ENCODE measurements at places on chromosomes 1 and 21. TPM values are rescaled to one million over a fixed set of nuclear protein-coding genes. Genes with fewer than 3 reads are reported as not detected.

TFF2 gene
- not detected for total RNA-seq

LDLRAP1 gene
- total RNA-seq = 35.1 TPM

PADI2 gene
- total RNA-seq = 20.0 TPM

RHD gene
- total RNA-seq = not detected

ZNF687 gene
- 22.5 TPM for total RNA-seq

KIF2C gene
- total RNA-seq = 0.93 TPM

CLCNKB gene
- 0.35 TPM for total RNA-seq

DNM3 gene
- 15.4 TPM for total RNA-seq

TINAGL1 gene
- 154 TPM for total RNA-seq

ATAD3C gene
- total RNA-seq = 10.4 TPM

RNU1-3 gene
- total RNA-seq = 6,622 TPM

GUCA2B gene
- total RNA-seq = not detected

- no peak overlapping the region for H3K27ac ChIP-seq
- DNase-seq = no peak
- no peak overlapping the region for H3K4me3 ChIP-seq
- no peaks in the 10 kb centered on the region for H3K27me3 ChIP-seq
- H3K36me3 ChIP-seq = no peaks in the 10 kb centered on the region
Observed at GRCh38 chr1:10225573-10225972, 15.2 kb downstream of the KIF1B start.

GRCh38 chr1:205630651-205631009, 1.2 kb downstream of the ELK4 start:
- H3K4me1 ChIP-seq = peaks cover 20% of the 10 kb centered on the region
- H3K27ac ChIP-seq = peak overlapping the region; percentile 91
- DNase-seq = no peak
- H3K27me3 ChIP-seq = no peaks in the 10 kb centered on the region
- H3K36me3 ChIP-seq = no peaks in the 10 kb centered on the region
- peak overlapping the region; percentile 82 for H3K4me3 ChIP-seq

- DNase-seq = no peak
- H3K36me3 ChIP-seq = no peaks in the 10 kb centered on the region
- no peaks in the 10 kb centered on the region for H3K4me1 ChIP-seq
- no peaks in the 10 kb centered on the region for H3K27me3 ChIP-seq
- no peak overlapping the region for H3K27ac ChIP-seq
- no peak overlapping the region for H3K4me3 ChIP-seq
Observed at GRCh38 chr21:27269644-27270043, 302.8 kb upstream of the ADAMTS5 start.

DNA sequence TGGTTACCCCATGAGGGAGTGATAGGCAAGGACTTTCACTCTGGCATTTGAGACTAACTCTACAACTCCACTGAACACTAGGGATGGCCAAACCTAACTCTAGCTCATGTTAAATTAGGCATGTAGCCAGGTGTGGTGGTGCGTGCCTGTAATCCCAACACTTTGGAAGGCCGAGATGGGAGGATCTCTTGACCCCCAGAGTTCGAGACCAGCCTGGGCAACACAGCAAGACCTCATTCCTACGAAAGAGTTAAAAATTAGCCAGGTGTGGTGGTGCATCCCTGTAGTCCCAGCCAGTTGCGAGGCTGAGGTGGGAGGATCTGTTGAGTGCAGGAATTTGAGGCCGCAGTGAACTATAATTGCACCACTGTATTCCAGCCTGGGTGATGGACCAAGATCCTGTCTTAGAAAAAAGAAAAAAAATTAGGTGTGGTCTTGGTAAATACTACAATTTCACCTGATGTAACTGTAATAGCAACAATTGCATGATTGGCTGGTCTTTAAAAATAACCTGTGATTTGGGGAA, 81.2 kb upstream of the ARHGAP29 start:
- no peaks in the 10 kb centered on the region for H3K27me3 ChIP-seq
- DNase-seq = no peak
- H3K36me3 ChIP-seq = no peaks in the 10 kb centered on the region
- H3K4me3 ChIP-seq = no peak overlapping the region
- H3K4me1 ChIP-seq = peaks cover 8% of the 10 kb centered on the region

- H3K4me3 ChIP-seq = no peak overlapping the region
- no peaks in the 10 kb centered on the region for H3K27me3 ChIP-seq
- no peaks in the 10 kb centered on the region for H3K4me1 ChIP-seq
- H3K36me3 ChIP-seq = peaks cover 7% of the 10 kb centered on the region
Observed at GRCh38 chr1:161805399-161806197, 39.5 kb downstream of the ATF6 start.

GRCh38 chr1:228270032-228270431, 62.2 kb downstream of the OBSCN start:
- no peak for DNase-seq
- no peak overlapping the region for H3K4me3 ChIP-seq
- no peaks in the 10 kb centered on the region for H3K36me3 ChIP-seq

DNA sequence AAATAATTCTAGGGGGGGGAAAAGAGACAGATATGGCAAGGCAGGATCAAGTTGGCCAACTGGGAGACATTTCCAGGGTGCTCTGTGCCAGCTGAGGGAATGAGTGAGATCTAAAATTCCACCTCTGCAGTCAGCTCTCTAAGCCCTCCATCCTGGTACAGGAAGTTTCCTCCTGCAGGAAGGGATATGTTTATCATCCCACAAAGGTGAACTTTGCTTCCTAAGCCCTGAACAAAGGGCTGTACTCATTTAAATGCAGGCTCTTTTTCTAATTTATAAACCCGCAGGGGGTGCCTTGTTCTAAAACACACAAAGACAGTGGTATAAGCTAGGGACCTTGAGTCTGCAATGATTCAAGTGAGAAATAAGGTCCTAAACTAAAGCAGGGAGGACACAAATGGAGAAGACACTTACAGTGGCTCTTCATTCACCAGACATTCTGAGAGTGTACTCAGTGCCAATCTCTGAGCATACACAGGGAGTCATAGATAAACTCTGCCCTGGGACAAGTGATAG, 3.6 kb upstream of the TNFSF4 start:
- H3K27me3 ChIP-seq = no peaks in the 10 kb centered on the region
- no peaks in the 10 kb centered on the region for H3K36me3 ChIP-seq
- H3K4me3 ChIP-seq = no peak overlapping the region
- H3K4me1 ChIP-seq = peaks cover 13% of the 10 kb centered on the region
- no peak for DNase-seq

GRCh38 chr1:163450986-163451385, 129.2 kb downstream of the NUF2 start:
- no peak overlapping the region for H3K4me3 ChIP-seq
- DNase-seq = no peak
- H3K27ac ChIP-seq = no peak overlapping the region
- no peaks in the 10 kb centered on the region for H3K27me3 ChIP-seq
- no peaks in the 10 kb centered on the region for H3K36me3 ChIP-seq

- H3K27ac ChIP-seq = no peak overlapping the region
- H3K4me3 ChIP-seq = no peak overlapping the region
- no peaks in the 10 kb centered on the region for H3K4me1 ChIP-seq
- H3K27me3 ChIP-seq = no peaks in the 10 kb centered on the region
- no peak for DNase-seq
Observed at GRCh38 chr1:36864182-36864822, 170.0 kb downstream of the GRIK3 start.

- no peaks in the 10 kb centered on the region for H3K36me3 ChIP-seq
- peaks cover 42% of the 10 kb centered on the region for H3K4me1 ChIP-seq
- H3K27ac ChIP-seq = peak overlapping the region; percentile 65
- H3K27me3 ChIP-seq = no peaks in the 10 kb centered on the region
- peak overlapping the region; percentile 27 for H3K4me3 ChIP-seq
Observed at GRCh38 chr1:94801919-94802546, 18.1 kb upstream of the SLC44A3 start.

DNA sequence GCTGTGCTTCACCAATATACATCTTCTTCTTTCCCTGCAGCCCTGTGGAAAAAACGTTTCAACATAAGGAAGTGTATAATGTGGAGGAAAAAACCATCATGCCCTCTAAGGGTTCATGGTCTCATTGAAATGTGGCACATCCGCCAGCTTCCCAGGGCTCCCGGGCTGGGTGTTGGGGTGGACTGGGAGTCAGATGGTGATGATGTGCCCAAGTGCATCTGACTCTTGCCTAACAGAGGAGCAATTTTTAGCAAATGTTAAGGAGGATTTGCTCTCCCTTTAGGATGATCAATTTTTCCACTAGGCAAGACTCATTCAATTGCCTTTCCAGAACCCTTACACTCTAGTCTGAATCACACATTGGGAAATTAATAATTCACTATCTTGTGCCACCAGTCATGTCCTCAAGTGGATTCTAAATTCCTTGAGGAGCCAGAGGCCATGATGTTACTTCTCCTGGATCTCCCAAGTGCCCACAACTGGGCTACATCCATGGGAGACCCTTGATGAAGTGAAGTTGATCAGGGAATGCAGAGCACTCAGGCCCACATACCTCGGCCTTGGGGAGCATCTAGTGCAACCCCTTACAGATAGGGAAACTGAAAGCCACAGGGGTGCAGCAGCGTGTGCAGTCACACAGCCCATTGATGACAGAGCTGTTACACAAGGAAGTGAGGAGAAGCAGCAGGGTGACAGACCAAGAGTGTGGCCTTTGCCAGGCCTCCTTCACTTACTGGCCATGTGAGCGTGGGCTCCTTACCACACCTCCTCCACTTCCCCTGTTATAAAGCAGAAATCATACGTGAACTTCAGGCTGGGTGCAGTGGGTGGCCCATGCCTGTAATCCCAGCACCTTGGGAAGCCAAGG, 100.0 kb upstream of the SLC44A3 start:
- H3K36me3 ChIP-seq = no peaks in the 10 kb centered on the region
- no peak overlapping the region for H3K27ac ChIP-seq
- H3K4me3 ChIP-seq = no peak overlapping the region
- no peaks in the 10 kb centered on the region for H3K27me3 ChIP-seq

DNA sequence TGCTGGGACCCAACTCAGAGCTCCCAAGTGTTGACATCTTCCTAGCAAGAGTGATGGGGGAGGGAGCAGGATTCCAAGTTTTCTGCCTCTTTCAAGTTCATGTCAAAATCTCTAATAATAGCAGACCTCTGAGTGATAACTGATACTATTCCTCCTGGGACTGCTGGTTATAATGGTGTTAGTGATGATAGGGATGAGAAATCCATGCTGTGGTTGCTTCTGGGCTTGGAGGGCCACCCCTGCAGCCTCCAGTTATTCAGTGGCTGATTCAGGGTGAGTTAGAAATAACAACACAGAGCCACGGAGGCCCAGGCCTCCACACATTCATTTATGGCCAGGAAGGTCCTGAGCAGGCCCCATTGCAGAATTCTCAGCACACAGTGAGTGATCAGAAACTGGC, 40.6 kb upstream of the ARTN start:
- H3K4me3 ChIP-seq = no peak overlapping the region
- no peak for DNase-seq

- no peaks in the 10 kb centered on the region for H3K27me3 ChIP-seq
- H3K36me3 ChIP-seq = no peaks in the 10 kb centered on the region
- H3K27ac ChIP-seq = no peak overlapping the region
- H3K4me1 ChIP-seq = peaks cover 5% of the 10 kb centered on the region
- DNase-seq = no peak
- no peak overlapping the region for H3K4me3 ChIP-seq
Observed at GRCh38 chr1:161978011-161978790, 45.5 kb downstream of the OLFML2B start.

- DNase-seq = no peak
- no peaks in the 10 kb centered on the region for H3K27me3 ChIP-seq
- H3K36me3 ChIP-seq = peaks cover 27% of the 10 kb centered on the region
- no peak overlapping the region for H3K27ac ChIP-seq
- H3K4me1 ChIP-seq = no peaks in the 10 kb centered on the region
- H3K4me3 ChIP-seq = no peak overlapping the region
Observed at GRCh38 chr1:160362168-160362957, 4.5 kb upstream of the NHLH1 start.

- H3K4me1 ChIP-seq = peaks cover 4% of the 10 kb centered on the region
- no peaks in the 10 kb centered on the region for H3K36me3 ChIP-seq
- H3K27ac ChIP-seq = no peak overlapping the region
Observed at GRCh38 chr1:45952072-45952471, 148.7 kb downstream of the MAST2 start.

DNA sequence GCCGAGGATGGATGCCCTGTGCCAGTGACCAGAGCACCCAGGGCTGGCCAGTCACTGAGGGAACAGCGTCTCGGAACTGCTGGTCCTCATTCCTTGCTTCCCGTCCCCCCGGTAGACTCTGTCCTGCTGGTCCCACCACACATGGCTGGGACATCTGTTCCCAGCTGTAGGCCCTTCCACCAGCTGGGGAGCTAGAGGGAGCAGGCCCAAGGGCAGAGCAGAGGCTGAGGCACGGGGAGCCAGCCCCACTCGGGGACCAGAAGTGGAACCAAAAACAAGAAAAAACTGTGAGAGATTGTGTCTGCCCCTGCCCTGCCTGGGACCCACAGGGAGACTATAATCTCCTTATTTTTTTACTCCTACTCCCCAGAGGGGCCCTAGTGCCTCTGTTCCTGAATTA, 23.8 kb downstream of the ATP8B2 start:
- H3K4me3 ChIP-seq = no peak overlapping the region
- no peak overlapping the region for H3K27ac ChIP-seq
- H3K36me3 ChIP-seq = peaks cover 51% of the 10 kb centered on the region
- no peak for DNase-seq

GRCh38 chr1:61142726-61143500, 60.6 kb downstream of the NFIA start:
- no peaks in the 10 kb centered on the region for H3K36me3 ChIP-seq
- H3K4me1 ChIP-seq = peaks cover 30% of the 10 kb centered on the region
- no peak overlapping the region for H3K4me3 ChIP-seq
- no peaks in the 10 kb centered on the region for H3K27me3 ChIP-seq

DNA sequence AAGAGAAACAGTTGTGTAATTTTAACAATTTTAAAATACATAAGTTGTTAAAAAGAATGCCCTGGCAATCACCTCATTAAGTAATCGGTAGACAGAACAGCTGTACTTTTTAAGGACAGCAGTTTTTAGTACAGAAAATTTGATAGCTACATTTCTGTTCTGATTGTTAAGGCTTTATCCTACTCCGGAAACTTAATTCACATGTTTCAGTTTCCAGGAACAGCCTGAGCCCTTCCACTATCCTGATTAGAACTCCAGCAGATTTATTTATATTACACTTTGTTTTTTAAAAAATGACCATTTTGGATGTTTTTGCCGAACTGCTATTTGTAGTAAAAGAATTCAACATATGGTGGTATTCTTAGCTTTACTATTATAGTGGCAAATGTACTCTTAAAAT, 8.7 kb downstream of the PRRC2C start:
- H3K36me3 ChIP-seq = peaks cover 10% of the 10 kb centered on the region
- no peak overlapping the region for H3K27ac ChIP-seq
- H3K27me3 ChIP-seq = no peaks in the 10 kb centered on the region
- H3K4me1 ChIP-seq = peaks cover 48% of the 10 kb centered on the region
- no peak for DNase-seq
- H3K4me3 ChIP-seq = no peak overlapping the region

DNA sequence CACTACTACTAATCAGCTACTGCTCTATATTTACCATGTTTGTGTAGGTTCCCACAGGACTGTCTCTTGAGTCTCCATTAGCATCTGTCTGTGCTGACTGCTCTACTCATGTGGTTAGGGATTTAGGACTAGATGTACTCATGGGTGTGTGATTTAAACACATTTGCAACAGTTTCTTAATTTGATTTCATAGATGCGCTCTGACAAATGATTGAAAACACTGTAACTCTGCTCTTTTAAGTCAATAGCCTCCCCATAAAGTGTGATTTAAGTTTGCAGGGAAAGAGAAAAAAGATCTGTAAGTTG, 809.3 kb downstream of the NCAM2 start:
- H3K36me3 ChIP-seq = no peaks in the 10 kb centered on the region
- no peak for DNase-seq
- H3K27ac ChIP-seq = no peak overlapping the region
- no peak overlapping the region for H3K4me3 ChIP-seq
- no peaks in the 10 kb centered on the region for H3K27me3 ChIP-seq

- H3K27me3 ChIP-seq = peaks cover 14% of the 10 kb centered on the region
- H3K4me3 ChIP-seq = peak overlapping the region; percentile 41
- DNase-seq = no peak
- H3K4me1 ChIP-seq = peaks cover 4% of the 10 kb centered on the region
- no peaks in the 10 kb centered on the region for H3K36me3 ChIP-seq
- H3K27ac ChIP-seq = no peak overlapping the region
Observed at GRCh38 chr1:22637907-22638445, 1.5 kb downstream of the C1QA start.
